ENCODE measurements at places on chromosomes 6 and 20.

- DNase-seq = no peak
These were observed 104.2 kb upstream of the MLN start for GRCh38 chr6:33908025-33908424.

- DNase-seq = no peak
These were observed 127.4 kb upstream of the LY86 start for GRCh38 chr6:6461138-6461537.

DNA sequence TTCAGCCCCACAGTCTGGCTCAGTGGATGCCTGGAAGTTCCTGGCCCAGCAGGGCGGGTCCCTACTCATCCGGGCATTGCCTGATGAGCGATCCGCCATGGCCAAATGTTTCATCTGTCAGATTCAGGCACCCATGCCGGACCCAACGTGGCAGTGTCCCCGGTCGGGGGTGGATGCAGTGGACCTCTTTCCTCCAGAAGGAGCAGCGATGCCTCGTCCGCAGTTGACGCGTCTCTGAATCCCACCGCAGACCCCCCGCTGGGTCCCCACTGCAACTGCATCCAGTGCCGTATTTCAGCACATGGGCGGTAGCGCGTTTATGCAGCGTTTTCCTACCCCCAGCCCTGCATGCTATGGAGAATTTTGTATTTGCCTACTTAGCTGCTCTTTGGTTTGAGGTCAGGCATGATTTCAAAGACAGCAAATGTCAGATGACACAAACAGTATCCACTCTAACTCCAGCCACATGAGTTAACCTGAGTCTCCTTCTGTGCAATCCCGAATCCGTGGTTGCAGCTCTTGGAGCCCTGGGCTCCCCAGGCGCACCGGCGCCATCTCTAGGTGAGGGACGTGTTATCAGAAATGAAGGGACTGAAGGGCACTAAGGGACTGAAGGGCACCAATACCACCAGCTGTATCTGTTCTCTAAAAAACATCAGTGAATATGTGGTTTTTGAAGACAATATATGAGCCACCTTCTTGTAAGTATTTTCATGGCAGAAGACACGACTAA, 72.6 kb upstream of the THBS2 start:
- no peak for DNase-seq

- no peak for DNase-seq
These were observed 209.7 kb downstream of the SMOC2 start for GRCh38 chr6:168650671-168651111.

- no peak for DNase-seq
These were observed 440.1 kb upstream of the ADGRB3 start for GRCh38 chr6:68194846-68195478.

GRCh38 chr20:8310618-8311017, 178.6 kb downstream of the PLCB1 start:
- no peak for DNase-seq

- DNase-seq = no peak
These were observed 154.7 kb upstream of the RIN2 start for GRCh38 chr20:19603376-19603750.

GRCh38 chr6:55040102-55040848, 134.0 kb upstream of the HCRTR2 start:
- no peak for DNase-seq

GRCh38 chr20:48178633-48179032, 393.4 kb upstream of the SULF2 start:
- no peak for DNase-seq

DNA sequence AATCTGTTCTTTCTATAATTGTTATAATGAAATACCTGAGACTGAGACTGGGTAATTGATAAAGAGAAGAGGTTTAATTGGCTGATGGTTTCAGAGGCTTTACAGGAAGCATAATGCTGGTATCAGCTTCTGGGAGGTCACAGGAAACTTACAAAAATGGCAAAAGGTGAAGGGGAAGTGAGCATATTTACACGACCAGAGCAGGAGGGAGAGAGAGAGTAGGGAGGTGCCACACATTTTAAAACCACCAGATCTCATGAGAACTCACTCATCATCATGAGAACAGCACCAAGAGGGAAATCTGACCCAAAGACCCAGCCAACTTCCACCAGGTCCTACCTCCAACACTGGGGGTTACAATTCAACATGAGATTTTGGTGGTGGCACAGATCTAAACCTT, 2.6 kb upstream of the SIRPB1 start:
- DNase-seq = no peak

DNA sequence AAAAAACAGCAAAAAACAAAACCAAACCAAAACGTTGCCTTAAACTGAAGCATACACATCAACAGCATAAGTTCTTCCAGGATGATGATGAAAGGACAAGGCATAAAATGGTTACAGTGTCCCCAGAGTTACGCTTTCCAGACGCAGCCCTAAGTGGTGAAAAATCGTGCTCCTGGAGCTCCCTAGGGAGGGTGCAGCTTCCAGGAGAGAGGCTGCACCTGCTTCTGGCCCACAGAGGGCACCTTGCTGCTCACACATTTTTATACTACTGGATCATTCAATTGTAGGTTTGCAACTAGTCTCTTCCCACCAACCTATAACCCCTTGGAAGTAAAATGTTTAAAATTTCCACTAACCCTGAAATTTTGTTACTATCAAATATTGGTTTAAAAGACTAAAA, 115.0 kb downstream of the PRKN start:
- no peak for DNase-seq

DNA sequence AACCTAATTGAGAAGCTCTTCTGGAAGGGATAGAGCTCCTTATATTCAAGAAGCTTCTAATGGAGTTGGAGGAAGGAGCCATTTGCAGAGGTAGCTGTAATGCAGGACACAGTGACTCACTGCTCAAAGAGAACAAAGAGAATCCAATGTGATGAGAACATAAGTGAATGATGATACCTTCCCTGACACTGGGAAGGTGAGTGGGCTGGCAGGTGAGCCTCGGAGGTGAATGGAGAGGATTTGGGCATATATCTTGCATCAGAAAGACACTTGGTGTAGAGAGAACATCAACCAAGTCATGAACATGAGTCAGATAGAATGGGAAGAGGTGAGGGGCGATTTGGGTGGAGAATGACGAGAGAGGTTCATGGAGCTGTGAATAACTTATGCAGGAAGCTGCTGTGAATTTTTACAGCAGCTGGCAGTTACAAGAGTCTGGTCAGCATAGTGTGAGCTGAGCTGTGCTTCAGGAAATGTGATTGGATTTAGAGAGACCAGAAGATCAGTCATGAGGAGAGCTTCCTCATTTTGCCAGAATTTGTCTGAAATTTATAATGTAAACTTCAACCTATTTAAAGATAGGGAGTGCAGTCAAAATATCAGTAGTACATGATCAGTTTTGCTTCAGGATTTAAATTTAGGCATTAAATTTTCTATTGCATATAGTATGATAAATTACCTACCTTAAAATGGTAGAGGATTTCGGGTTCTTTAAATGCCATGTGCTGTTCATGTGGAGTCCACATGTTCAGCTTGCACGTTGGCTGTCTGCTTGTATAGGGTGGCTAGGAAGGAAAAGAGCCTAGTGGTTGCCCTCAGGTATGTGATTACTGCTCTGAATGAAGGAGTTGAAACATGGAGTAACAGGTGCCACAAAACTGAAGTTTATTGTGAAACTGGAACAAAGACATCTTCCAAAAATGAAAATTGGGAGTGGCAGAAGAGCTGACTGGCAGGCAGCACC, 59.2 kb upstream of the KIF25 start:
- DNase-seq = no peak

DNA sequence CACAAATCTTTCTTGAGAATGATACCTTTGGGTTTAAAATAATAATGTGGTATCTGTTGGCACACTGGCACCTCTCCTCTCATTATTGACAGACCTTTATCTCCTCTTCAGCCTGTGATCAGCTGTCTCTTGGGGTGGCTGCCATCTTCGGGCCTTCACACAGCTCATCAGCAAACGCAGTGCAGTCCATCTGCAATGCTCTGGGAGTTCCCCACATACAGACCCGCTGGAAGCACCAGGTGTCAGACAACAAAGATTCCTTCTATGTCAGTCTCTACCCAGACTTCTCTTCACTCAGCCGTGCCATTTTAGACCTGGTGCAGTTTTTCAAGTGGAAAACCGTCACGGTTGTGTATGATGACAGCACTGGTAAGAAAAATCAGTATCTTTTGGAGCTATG, 232.8 kb downstream of the GRIK2 start:
- no peak for DNase-seq
